ENCODE measurements at places on chromosomes 2 and 18.

GRCh38 chr18:58525517-58525916 lies 103.4 kb downstream of the ALPK2 start:
- DNase-seq, result no peak

- DNase-seq, result no peak
Measured at GRCh38 chr2:229438430-229439159, 167.5 kb upstream of the PID1 start.

DNA sequence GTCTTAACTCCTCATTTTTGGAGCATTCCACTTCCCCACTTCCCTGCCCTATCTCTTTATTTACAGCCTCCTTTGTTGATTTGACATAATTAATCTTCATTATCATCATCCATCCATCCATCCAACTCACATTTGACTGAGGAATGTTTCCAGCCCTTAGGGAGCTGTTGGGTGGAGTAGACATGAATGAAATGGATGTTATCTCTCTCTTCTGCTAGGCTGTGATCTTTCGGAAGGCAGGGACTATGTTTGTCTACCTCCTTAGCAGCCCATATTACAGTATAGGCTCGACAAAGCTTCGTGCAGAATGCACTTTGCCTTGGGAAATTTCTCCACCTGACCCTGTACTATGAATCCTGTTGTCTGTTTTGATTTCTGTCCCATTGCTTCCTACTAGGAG lies 7.7 kb upstream of the EFEMP1 start:
- DNase-seq, result no peak

GRCh38 chr18:1147730-1148129 lies 243.1 kb downstream of the ADCYAP1 start:
- DNase-seq, result no peak

DNA sequence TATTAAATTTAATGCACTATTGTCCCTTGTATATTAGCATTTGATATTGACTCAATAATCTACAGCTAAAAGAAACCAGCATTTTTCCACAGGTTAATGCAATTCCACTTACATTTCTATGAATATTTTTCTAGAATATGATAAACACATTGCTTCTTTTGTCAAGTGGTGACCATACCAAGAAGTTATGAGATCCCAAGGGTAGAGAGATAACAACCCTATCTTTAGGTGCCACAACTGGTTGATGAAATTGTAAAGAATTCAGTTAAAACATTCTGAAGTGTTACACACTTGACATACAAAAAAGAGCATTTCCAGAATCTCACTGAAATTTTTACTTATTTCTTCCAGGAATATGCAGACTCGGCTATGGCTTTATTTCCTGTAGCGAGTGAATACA lies 56.0 kb downstream of the ABCG8 start:
- no peak for DNase-seq

DNA sequence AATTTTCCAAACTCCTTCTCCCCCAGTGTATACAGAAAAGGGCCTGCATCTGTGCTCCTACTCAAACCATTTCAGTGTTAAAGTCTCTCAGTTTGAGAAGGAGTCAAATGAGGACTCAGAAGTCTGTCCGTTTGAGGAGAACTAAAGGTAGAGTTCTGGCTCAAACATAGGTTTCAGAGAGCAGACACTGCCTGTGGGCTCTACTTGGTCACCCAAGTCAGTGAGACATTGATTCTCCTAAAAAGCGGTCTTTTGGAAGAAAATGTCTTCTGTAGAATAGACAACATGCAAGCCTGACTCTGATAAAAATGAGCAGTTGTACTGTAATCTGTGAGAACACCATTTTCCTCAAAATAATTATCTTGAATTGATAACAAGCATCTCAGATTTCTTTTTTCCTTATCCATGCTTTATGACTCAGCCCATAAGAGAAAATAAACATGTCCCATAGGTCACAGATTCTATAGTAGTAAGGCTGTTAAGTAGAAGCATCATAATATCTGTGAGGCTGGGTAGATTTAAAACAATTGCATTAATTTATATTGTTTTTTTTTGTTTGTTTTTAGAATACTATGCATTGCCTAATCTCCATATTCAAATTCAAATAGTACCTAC lies 82.8 kb downstream of the ASXL3 start:
- no peak for DNase-seq

DNA sequence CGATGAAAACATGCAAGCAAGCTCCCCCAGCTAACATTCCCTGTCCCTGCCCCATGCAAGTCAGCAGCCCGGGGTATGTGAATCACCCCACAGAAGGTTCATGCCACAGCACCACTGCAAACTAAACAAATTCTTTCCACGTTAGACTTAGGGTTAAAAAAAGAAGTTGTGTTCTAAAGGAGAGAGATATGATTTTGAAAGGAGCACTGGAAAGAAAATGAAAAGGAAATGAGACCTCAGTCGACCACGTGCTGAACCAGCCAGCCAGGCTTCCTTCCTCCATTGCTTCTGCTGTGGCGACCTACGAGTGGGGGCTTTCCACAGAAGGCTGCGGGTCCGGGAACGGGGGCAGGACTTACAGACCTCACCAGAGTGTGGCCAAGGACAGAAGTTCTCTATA lies 52.0 kb downstream of the ARL4C start:
- DNase-seq, result peak; percentile 85

- DNase-seq, result no peak
Measured at GRCh38 chr2:134249755-134250154, 4.1 kb upstream of the MGAT5 start.

DNA sequence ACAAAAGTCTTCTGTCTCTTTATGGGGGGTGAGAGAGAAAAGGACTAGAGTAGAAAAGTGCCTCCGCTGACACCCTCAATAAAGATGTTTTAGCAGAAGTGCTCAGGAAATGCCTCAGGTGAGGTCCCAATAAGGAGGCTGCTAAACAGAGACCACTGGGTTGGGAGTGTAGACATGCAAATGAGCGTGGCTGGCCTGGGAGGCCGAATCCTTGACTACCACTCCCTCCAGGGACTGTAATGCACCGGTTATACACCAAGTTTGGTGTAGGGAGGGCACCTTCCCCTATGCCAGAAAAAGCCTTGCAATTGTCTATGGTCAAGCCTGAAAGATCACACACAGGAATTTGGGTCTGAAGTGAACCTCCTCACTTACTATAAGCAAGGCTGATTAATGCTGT lies 1.8 kb downstream of the TMX3 start:
- DNase-seq, result no peak

DNA sequence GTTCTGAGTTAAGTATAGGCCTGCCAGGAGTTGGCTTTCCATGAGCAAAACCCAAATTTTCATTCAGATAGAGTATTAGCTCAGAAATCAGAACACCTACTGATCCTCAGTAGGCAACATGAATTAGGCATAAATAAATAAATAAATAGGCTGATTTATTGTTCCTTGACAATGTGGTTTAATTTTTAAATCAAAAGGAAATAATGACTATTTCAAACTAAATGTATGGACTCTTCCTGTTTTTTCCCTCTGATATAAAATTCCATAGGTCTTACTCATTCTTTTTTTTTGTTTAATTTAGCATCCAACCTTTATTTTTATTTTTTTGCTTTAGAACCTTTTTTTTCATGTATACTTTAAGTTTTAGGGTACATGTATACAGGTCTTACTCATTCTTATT lies 140.2 kb upstream of the ITGA6 start:
- no peak for DNase-seq

DNA sequence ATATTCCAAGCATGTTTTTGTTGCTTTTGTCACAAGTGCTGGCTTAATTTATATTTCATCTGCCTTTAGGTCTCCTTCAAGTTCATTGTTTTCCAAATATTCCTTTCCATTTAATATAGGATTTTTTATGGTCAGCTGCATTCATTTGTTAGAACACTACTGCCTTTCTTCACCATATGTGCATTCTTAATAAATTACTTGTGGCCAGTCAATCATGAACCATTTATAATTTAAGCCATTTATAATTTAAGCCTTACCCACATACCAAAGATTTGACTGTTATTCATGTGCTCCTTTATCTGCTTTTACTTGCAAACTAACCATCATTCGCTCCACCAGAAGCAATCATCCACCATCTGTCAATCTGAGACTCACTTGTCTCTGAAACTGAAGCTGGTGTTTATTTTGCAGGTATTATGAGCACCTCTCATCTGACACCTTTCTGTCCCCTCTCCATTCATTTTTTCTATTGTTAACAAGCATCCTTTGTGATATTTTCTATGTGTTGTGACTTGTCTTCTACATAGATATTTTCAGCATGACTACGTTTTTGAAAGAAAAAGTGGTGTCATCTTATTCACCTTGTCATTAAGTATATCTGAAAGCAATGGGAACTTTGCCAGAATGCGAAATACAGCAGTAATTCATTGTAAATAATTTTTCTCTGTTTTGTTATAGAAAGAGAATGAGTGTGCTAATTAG lies 786.8 kb downstream of the KCNJ3 start:
- no peak for DNase-seq

- no peak for DNase-seq
Measured at GRCh38 chr2:55885127-55885943, 38.2 kb downstream of the EFEMP1 start.

DNA sequence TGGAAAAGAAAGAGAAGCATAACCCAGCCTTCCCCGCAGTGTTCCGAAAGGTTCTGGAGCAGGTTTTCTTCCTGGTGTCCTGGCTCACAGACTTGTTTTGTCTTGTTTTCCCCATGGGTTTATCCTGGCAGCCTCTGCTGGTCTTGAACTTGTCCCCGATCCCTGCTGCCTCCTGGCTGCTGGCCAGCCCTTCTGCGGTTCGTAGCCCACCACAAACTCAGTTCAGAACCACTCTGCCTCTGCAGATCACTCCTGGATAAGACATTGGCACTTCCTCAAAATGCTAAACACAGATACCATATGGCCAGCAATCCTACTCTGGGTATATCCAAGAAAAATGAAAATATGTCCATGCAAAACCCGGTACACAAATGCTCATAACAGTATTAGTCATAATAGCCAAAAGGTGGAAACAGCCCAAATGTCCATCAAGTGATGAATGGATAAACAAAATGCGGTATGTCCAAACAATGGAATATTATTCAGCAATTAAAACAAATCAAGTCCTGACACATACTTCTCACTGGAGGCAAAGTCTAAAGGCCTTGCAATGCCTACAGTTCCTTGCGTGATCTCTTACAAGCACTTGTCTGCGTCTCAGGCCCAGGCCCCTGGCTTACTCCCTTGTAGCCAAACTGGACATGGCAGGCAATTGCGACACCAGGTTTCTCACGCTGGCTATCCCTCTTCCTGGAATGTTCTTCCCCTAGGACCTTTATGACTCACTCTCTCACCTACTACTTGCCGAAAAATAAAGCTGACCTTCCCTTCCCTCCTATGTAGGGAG lies 28.0 kb upstream of the ARHGEF4 start:
- DNase-seq, result no peak

GRCh38 chr2:20398956-20399567 lies 47.8 kb upstream of the RHOB start:
- DNase-seq, result no peak

DNA sequence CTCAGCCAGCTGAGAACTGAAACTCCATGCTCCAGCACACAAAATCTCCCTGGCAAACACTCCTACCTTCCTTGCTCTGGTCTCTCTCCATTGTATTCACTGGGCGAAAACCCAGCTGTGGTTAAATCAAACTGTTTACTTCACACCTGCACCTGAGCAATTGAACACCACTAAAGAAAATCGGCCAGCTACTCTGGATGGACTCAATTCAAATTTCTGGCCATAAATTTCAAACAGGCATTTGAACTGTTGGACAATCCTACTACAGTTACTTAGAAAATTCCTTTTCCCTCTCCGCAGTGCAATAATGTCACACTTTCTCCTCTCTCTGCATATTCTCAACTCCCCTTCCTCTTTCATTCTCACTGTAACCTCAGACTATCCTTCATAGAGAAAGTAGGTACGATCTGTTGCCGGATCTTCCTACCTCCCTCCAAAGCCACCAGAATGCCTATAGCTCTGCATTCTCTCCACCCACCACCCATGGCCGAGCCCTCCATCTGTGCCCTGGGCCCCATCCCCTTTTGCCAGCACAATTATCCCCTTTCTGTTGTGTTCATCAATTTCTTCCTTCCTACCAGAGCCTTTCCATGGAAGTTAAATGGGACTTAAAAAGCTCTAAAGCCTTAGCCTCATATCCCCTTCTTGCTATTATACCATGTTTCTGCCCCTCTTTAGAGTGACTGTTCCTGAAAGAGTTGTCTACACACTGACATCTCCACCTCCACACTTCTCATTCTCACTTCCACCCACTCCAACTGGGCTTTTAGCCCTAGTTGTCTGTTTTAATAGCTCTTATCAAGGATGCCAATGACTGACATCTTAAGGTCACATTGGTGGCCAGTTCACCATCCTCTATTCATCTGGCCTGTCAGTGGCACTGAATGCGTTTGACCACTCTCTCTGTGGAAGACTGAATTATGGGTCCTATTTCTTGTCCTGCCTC lies 127.5 kb upstream of the SLC1A4 start:
- no peak for DNase-seq

DNA sequence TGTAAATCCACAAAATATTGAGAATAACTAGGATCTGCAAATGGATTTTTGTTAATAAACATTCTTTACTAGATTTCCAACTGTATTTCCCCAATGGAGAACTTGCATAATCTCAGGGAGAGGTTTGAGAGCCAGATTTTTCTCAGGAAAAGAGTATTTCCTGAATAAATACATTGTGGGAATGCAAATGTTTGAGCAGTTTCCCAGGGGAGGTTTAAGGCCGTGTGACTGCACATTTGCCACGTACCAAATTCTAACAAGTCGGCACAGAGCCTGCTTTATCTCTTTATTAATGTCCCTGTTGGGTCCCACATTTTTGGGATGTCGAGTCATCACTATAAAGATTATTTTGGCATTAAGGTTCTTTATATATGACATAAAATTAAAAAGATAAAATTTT lies 27.0 kb downstream of the TFPI start:
- DNase-seq, result no peak

GRCh38 chr18:21632393-21632792 lies 20.3 kb downstream of the SNRPD1 start:
- no peak for DNase-seq

GRCh38 chr2:203718087-203718486 lies 11.6 kb downstream of the CD28 start:
- DNase-seq, result peak; percentile 76

DNA sequence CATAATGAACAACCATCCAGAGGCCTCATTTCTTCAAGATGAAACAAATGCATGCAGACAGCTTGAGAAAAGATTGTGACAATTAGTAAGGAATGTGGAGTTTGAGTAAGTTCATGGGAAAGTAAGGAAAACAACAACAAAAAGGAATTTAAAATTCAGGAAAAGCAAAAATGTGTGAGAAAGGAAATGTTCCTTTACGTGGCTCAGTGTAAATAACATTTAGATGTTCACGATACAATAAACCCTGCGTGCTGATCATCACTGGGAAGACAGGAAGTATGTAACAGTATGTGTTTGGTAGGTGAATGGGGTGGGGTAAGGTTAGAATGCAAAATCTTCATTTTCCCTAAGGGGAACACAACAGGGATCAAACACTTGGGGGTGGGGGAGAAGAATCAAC lies 72.7 kb downstream of the TRIP12 start:
- no peak for DNase-seq
